Activated CD8-positive, alpha-beta memory T cell treated with anti-CD3 and anti-CD28 coated beads for 4 hours (primary cell): ENCODE measurements at places on chromosomes 2 and 18.

DNA sequence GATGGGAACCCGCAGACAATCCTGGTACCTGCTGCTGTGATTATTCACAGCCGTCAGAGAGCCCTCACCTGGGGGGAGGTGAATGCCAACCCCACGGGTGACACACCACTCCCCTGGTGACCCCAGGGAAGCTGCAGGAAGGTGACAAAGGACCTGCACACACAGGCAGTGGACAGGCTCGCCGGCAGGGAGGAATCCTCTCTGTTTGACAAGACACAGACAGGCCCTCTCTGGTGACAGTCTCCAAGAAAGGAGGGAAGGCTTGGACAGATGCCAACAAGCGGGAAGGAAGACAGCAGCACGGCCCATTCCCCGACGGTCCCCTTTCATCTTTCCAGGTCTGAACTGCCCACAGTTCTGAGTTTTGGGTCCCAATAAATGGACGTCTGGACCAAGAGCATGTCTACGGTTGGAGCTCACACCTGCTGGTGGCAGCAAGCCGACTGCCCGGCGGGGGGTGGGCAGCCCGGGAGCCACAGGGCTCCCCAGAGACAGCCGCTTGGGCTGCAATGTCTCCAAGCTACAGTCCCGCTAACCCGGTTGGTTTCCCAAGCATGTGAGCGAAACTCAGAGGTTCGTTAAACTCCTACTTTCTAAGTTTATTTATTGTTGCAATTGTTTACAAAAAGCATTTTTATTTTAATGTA lies 31.8 kb downstream of the HDAC4 start:
- DNase-seq: no peak

- DNase-seq: no peak
Measured at GRCh38 chr2:74440378-74441169, 1.2 kb downstream of the RTKN start.

GRCh38 chr2:240655931-240656886 lies 26.5 kb downstream of the AQP12B start:
- no peak for DNase-seq

DNA sequence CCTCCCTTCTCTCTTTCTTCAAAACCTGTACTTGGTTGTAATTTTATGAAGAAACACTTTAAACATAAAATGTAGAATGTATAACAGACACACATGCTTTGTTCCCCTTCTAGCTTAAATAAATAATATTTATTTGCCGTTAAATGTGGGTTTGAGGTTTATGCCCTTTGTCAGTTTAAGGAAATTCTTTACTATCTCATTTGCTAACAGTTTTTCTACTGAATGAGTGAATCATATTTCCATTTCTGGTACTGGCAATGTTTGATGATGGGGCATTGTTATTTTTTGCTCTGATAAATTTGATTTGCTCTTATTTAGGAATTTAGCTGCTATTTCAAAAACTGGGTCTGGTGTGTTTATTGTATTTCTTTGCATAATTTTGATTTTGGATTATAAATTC lies 555.6 kb downstream of the CCDC85A start:
- no peak for DNase-seq

DNA sequence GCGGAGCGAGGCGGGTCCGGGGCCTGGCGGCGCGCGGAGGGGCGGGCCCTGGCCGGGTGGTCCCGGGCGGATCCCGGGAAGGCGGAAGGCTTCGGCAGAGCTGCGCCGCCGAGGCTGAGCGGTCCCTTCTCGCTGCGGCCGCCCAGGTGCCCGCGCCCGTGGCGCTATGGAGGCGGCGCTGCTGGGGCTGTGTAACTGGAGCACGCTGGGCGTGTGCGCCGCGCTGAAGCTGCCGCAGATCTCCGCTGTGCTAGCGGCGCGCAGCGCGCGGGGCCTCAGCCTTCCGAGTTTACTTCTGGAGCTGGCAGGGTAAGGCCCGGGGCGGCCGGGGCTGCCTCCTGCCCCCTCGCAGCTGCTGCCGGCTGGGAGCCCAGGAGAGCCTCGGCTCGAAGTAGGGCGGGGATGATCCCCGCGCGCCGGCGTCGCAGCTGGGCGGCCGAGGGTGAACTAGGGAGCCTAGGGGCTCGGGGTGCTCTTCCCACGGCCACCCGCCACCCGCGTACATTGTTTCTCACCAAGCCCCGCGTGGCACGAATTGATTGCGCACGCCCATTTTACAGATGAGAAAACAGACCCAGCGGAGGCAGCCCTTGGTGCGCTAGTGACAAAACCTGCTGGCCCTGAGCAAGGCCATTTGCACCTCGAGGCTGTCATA lies at the start of gene SLC66A3:
SLC66A3 (plus strand) TSS at position 87 of the 655 bp plus-strand sequence; CDS start at position 167, 80 bp downstream.
- DNase-seq: no peak

GRCh38 chr18:11512096-11513025 lies 97.0 kb upstream of the SLC35G4 start:
- DNase-seq: no peak

DNA sequence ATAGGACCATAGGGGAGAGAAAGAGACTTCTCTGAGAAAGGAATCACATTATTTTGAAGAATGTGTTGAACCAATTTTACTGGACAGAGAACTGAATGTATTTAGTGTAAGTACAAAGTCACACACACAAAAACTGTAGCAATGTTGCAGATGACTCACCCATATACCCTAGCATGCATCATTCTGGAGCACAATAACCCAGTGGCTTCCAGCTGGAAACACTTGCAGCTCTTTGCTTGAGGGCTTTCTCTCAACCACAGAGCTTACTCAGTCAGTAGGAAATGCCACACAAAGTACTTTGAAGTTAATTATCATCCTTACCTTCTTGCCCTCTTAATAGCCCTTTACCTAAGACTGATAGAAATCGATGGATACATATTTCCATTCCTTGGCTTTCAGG lies 760.0 kb upstream of the FSHR start:
- no peak for DNase-seq

GRCh38 chr2:240707821-240708220 lies 16.2 kb downstream of the AQP12A start:
- DNase-seq: no peak

GRCh38 chr18:75837316-75837715 lies 409.8 kb upstream of the SMIM21 start:
- DNase-seq: no peak

DNA sequence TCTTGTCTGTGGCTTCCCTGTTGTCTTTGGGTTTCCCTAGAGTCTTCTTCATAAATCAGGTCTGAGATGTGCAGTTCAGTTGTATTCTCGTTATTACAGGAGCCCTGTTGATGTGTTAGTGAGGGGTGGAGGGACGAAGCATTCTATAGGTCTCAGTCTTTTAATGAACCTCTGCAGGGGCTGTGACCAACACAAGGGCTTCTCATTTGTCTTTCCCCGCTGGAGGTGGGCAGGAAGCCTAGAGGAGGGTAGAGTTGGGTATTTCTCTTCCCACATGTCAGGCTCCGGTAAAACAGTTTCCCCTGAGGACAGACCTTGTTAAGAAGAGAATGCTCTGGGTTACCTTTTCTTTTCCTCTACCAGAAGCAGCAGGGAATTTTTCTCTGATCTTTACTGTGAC lies 31.2 kb downstream of the PROC start:
- no peak for DNase-seq

GRCh38 chr18:44914028-44914427 lies 233.3 kb downstream of the SETBP1 start:
- no peak for DNase-seq

- no peak for DNase-seq
Measured at GRCh38 chr2:193793914-193794313, 1599.2 kb upstream of the TMEFF2 start.

DNA sequence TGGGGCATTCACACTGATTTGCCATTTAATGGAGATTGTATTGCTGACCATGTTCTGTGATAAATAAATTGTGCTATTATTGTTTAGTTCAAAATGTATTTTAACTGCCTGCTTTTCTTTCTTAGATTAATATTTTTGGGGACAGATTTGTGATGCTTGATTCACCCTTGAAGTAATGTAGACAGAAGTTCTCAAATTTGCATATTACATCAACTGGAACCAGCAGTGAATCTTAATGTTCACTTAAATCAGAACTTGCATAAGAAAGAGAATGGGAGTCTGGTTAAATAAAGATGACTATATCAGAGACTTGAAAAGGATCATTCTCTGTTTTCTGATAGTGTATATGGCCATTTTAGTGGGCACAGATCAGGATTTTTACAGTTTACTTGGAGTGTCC lies 1.8 kb downstream of the DNAJC10 start:
- DNase-seq: no peak

GRCh38 chr2:8002765-8003393 lies 679.0 kb upstream of the ID2 start:
- no peak for DNase-seq

- DNase-seq: no peak
Measured at GRCh38 chr2:239164335-239164871, 236.4 kb downstream of the HDAC4 start.

GRCh38 chr2:108304975-108305374 lies 16.3 kb downstream of the SULT1C2 start:
- no peak for DNase-seq

- no peak for DNase-seq
Measured at GRCh38 chr2:159249990-159250715, 36.4 kb downstream of the WDSUB1 start.

DNA sequence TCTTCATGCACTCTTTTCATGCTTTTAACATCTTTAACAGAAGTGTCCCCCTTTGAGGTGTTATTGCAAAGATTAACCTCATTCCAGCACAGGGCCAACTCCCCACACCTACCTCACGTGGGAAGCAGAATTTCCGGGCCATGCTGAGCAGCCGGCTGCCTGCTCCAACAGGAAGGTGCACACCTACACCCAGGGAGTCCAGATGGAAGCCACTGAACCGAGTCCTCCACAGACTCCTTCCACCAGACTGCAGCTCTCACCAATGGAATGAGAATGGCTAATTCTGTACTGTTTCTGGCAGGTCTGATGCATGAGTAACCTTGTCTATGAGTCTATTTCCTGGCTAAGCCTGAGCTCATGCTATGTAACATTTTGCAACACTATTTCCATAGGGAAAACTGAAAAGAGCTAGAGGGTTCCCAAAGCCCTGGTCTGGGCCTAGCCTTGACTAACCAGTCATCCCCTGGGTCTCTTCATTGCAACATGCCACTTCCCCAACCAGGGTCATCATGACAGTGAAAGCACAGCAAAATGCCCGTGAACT lies 11.0 kb downstream of the ERFE start:
- no peak for DNase-seq

GRCh38 chr2:41294331-41294730 lies 753.5 kb upstream of the PKDCC start:
- DNase-seq: no peak

DNA sequence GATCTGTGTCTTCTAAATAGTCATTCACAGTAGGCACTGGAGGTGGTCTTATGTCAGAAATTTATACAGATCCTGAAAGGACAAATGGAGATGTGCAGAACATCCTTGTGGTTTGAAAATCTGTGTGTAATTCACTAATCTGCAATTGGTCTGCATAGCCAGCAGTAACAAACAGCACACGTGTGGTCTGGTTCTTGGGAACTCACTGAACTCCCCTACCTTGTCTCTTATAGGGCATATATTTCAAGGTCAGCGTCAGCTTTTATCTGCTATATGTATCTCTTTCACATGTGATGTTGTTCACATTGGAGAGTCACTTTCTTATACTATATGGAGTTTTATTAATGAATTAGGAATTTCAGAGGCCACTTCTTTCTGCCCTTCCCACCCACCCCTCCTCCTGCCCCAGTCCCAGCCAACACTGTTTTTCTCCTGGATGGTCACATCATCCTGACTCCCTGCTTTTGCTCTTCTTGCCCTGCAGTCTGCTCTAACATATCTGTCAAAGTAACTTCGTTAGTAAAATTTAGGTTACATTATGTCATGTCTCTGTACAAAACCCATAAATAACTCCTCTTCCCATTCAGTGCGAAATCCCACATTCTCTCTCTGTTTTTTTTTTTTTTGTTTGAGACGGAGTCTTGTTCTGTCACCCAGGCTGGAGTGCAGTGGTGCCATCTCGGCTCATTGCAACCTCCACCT lies 35.4 kb upstream of the CABYR start:
- no peak for DNase-seq

- no peak for DNase-seq
Measured at GRCh38 chr2:172448544-172449267, 21.3 kb downstream of the ITGA6 start.

- no peak for DNase-seq
Measured at GRCh38 chr2:170411660-170412059, 233.7 kb downstream of the MYO3B start.

- no peak for DNase-seq
Measured at GRCh38 chr2:232483311-232483922, 4.2 kb downstream of the ECEL1 start.

- no peak for DNase-seq
Measured at GRCh38 chr2:42040643-42041278, 7.1 kb upstream of the PKDCC start.

- no peak for DNase-seq
Measured at GRCh38 chr18:40404284-40404683, 1550.8 kb upstream of the PIK3C3 start.

DNA sequence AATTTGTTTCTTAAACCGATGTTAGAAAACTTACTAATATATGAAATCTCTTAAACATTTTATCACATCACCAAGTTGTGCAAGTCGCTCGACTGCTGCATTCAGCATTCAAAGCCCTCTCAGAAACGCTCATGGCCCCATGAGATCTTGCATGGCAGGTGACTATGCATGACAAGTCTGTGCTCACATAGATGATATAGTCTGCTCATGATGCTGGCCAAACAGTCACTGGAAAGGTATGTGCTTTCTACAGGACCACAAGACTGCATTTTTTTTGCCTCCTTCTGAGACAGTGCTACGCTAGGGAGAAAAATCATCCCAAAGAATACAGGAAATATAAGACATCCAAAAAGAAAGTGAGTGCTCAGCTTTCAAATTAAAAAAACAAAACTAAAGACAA lies 98.3 kb upstream of the ZBTB14 start:
- DNase-seq: no peak

- DNase-seq: no peak
Measured at GRCh38 chr2:160425434-160426151, 68.0 kb downstream of the RBMS1 start.

- DNase-seq: no peak
Measured at GRCh38 chr2:97728091-97728731, 14.8 kb downstream of the ZAP70 start.

DNA sequence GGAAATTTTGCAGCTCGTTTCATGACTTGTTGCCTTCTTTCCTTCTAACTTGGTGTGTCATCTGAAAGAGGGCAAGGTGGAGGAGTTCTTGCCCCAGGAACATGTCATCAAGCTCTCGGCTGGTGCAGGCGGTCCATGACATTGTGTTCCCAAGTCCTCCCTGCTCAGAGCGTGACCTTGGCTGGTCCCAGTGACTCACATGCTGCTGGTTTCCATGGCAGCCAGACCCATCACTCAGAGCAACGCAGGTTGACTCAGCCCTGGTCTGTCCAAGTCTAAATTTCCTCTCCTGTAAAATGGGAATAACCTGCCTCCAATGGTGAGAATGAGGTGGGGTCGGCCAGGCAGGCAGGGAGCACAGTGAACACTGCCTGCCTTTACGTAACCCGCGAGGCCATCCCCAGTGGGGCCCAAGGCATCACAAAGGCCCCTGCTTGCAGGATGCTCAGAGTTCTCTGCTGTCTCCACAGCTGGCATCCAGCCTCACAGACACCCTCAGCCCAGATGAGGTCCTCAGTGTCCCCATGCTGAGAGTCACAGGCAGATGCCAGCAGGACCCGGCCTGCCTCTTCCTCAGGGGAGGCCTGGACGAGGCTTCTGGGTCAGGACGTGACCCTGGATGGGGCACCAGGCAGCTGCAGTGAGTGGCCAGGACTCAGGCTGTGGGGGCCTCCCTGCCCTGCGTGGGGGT lies 143.7 kb downstream of the TPO start:
- no peak for DNase-seq
